ENCODE measurements at places on chromosomes 11 and 22. TPM values are rescaled to one million over a fixed set of nuclear protein-coding genes. Genes with fewer than 3 reads are reported as not detected.

Gene OR2AG2
- total RNA-seq: not detected

Gene SLC22A6
- total RNA-seq: not detected

Gene KCNJ1
- not detected for total RNA-seq

Gene SCGB2A2
- not detected for total RNA-seq

Gene ART1
- total RNA-seq: not detected

Gene ARFIP2
- total RNA-seq: 47.3 TPM

Gene MPZL2
- 1.7 TPM for total RNA-seq

GRCh38 chr22:48359613-48359965 lies 1468.1 kb downstream of the BRD1 start:
- H3K27me3 ChIP-seq: no peaks in the 10 kb centered on the region
- no peak overlapping the region for H3K4me3 ChIP-seq
- H3K27ac ChIP-seq: no peak overlapping the region
- no peak for DNase-seq
- no peaks in the 10 kb centered on the region for H3K4me1 ChIP-seq

- no peaks in the 10 kb centered on the region for H3K36me3 ChIP-seq
- no peaks in the 10 kb centered on the region for H3K27me3 ChIP-seq
- H3K4me1 ChIP-seq: no peaks in the 10 kb centered on the region
- H3K4me3 ChIP-seq: no peak overlapping the region
- no peak for DNase-seq
Measured at GRCh38 chr11:91093141-91093540, 870.3 kb upstream of the CHORDC1 start.

DNA sequence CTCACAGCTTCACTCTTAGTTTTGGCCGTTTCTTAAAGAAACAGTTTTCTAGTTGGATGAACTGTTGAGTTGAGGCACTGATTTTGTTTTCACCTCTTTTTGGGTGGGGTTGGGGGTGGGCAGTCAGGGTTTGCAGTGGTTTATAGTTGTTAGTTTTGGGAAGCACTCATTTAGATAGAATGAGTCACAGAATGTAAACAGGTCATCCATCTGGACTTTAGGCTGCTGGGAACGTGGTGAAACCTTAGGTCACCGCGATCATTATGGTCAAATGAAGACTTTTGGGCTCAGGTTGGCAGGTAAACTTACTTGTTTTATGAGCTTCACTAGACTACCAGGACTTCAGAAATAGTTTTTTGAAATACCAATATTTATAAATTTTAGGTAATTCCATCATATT lies 48.4 kb downstream of the CSTPP1 start:
- H3K4me3 ChIP-seq: no peak overlapping the region
- no peaks in the 10 kb centered on the region for H3K36me3 ChIP-seq
- no peaks in the 10 kb centered on the region for H3K27me3 ChIP-seq
- H3K4me1 ChIP-seq: no peaks in the 10 kb centered on the region
- no peak overlapping the region for H3K27ac ChIP-seq
- DNase-seq: no peak

GRCh38 chr22:21669026-21669425 lies 3.2 kb downstream of the PPIL2 start:
- peaks cover 9% of the 10 kb centered on the region for H3K36me3 ChIP-seq
- H3K4me3 ChIP-seq: no peak overlapping the region
- no peak for DNase-seq
- H3K27ac ChIP-seq: no peak overlapping the region
- no peaks in the 10 kb centered on the region for H3K27me3 ChIP-seq
- peaks cover 23% of the 10 kb centered on the region for H3K4me1 ChIP-seq

DNA sequence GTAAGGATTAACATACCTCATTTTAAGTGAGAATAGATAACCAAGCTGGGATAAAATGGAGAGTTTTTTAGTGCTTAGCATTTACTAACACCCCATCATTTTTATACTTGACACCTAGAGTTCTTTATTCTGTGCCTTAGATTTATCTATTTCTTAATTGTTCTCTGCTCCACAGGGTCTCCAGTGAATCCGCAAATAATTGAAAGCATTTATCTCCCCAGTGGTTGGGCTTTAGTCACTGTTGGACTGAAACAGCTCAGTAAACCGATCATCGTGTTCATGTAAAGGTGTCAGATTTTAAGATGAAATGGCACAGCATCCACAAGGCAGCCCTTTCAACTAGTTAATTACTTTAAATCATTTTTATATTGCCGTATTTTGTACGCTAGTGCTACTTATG lies 17.8 kb upstream of the GRIA4 start:
- no peaks in the 10 kb centered on the region for H3K4me1 ChIP-seq
- H3K27me3 ChIP-seq: no peaks in the 10 kb centered on the region
- no peak overlapping the region for H3K4me3 ChIP-seq
- H3K27ac ChIP-seq: no peak overlapping the region
- H3K36me3 ChIP-seq: no peaks in the 10 kb centered on the region
- no peak for DNase-seq

GRCh38 chr11:120134106-120134930 lies 3.6 kb downstream of the TRIM29 start:
- H3K4me1 ChIP-seq: no peaks in the 10 kb centered on the region
- H3K4me3 ChIP-seq: no peak overlapping the region
- H3K27me3 ChIP-seq: peaks cover 9% of the 10 kb centered on the region
- no peak for DNase-seq
- H3K27ac ChIP-seq: no peak overlapping the region

GRCh38 chr22:33056690-33057089 lies 1.5 kb downstream of the SYN3 start:
- no peaks in the 10 kb centered on the region for H3K4me1 ChIP-seq
- H3K27ac ChIP-seq: no peak overlapping the region
- no peak for DNase-seq

GRCh38 chr22:18024956-18025720 lies 777 bp upstream of the MICAL3 start:
- peaks cover 13% of the 10 kb centered on the region for H3K4me1 ChIP-seq
- H3K27ac ChIP-seq: no peak overlapping the region
- DNase-seq: no peak
